Sigmoid colon (tissue), 7 donors: ENCODE measurements at places on chromosomes 3 and 15. TPM values are rescaled to one million over a fixed set of nuclear protein-coding genes. Genes with fewer than 3 reads are reported as not detected.

- DNase-seq: peak; percentile 87
These were observed 85.1 kb downstream of the MTHFS start for GRCh38 chr15:79811406-79812405.

DNA sequence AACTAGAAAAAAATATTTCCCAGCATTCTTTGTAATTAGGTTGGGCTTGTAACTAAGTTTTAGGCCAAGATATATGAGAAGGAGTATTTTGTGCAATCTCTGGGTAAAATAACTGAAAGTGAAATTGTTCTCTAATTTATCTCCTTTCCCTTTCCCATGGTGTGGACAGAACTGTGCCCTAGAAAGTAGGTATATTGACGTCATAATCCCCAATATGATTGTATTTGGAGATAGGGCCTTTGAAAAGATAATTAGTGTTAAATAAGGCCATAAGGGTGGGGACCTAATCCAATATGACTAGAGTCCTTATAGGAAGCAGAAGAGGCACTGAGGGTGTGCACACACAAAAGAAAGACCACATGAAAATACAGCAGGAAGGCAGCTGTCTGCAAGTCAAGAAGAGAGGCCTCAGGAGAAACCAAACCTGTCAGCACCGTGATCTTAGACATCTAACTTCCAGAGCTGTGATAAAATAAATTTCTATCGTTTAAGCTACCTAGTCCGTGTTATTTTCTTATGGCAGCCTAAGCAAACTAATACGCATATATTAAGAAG, 106.6 kb downstream of the KCNH8 start:
- no peak for DNase-seq

The LRTM1 gene
- not detected for total RNA-seq

- DNase-seq: no peak
These were observed 276.9 kb upstream of the IL12A start for GRCh38 chr3:159711560-159712333.

The VIPR1 gene
- 2.6 TPM for total RNA-seq

The TM4SF4 gene
- 17.1 TPM for total RNA-seq

GRCh38 chr15:81091889-81092558, 42.0 kb upstream of the CFAP161 start:
- DNase-seq: no peak

- DNase-seq: no peak
These were observed 163.7 kb downstream of the PLD1 start for GRCh38 chr3:171646357-171647133.

GRCh38 chr3:119310071-119310470, 15.9 kb downstream of the ARHGAP31 start:
- DNase-seq: no peak

- DNase-seq: no peak
These were observed 32.2 kb downstream of the NECTIN3 start for GRCh38 chr3:111103807-111104206.

The CCR1 gene
- total RNA-seq: 16.3 TPM

The XCR1 gene
- not detected for total RNA-seq

GRCh38 chr3:32794487-32795308, 23.1 kb upstream of the TRIM71 start:
- no peak for DNase-seq
